ENCODE measurements at places on chromosomes 16 and 17.
A peak's percentile ranks its signal among the peaks of the same experiment; 100 is the strongest.

- peak; percentile 97 for DNase-seq
These were observed 2.7 kb downstream of the TOM1L1 start for GRCh38 chr17:54903375-54903774.

DNA sequence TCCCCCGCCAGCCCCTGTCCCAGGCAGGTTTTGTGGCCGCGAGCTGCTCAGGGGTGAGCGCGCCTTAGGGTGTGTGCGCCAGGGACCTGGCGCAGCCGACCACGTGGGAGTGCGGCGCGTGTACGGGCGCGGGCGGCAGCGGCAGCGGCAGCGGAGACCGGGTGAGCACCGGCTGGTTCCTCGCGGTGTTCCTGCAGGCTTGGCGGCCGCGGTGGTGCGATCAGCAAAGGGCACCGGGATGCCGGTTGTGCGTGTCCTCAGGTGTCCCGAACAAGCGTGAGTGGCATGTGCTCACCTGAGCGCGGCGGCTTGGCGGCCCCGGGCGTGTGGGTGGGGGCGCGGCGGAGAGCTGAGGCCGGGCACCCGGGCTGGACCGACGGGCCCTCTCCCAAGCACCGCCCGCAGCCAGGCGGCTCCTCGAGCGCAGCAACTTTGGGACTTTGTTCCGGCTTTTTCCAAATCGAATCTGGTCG, 381 bp upstream of the HSD11B2 start:
- no peak for DNase-seq

- DNase-seq, result no peak
These were observed 6.6 kb upstream of the PMP22 start for GRCh38 chr17:15271741-15272140.

DNA sequence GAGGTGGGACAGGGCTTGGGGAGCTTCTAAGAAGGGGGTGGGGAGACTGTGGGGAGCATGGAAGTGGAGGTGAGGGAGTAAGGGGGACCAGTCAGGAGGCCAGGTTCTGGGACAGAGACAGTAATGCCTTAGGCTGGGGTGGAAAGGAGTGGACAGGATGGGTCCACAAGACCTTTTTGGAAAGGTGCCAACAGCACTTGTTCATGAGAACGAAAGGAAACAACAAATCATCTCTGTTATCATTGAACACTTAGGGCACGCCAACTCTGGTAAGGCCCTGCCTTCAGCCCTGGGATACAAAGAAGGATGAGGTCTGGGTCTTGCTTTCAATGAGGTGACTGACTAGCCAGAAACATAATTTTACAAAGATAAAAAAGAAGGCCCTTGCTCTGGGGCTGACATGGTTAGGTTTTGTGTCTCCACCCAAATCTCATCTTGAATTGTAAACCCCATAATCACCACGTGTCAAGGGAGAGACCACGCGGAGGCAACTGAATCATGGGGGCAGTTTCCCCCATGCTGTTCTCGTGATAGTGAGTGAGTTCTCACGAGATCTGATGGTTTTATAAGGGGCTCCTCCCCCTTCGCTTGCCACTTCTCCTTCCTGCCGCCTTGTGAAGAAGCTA, 113.8 kb downstream of the SLC39A11 start:
- DNase-seq, result no peak

DNA sequence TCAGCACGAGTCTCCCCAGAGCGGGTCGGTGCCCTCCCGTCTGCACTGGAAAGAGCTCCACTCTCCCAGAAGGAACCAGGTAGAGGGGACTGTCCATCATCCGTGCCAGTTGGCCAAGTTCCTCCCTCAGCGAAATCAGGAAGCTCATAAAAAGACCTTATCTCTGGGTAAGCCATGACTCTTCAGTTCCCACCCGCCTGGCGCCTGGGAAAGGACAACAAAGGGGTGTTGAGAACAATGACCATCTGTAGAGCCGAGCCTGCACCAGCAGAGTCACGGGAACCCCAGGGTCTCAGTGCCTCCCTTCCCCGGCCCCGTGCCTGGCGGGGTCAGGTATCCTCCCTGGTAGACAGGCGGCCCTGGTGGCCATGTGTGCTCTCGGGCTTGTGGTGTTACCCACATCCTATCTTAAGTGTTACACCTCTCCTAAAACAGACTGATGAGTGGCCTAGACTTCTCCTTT, 190.7 kb downstream of the AXIN2 start:
- no peak for DNase-seq

DNA sequence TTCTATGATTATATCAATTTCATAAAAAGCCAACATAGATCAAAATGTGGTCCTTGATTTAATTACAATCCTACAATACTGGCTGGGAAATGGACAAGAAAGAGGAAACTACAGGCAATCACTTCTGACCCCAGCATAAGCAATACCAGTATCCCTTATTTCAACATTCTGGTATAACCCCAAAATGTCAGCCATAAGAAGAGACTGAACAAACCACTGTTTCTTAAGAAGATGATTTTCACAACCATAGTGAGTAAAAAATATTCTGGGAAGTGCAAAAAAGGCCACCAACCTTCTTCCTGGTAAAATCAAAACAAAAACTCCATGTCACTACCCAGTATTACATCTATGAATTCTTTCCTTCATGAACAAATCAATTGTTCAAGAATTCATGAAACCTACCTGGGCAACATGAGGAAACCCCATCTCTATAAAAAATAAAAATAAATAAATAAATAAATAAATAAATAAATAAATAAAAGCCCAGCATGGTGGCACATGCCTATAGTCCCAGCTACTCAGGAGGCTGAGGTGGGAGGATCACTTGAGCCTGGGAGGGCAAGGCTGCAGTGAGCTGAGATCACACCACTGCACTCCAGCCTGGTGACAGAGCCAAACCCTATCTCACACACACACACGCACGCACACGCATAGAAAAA, 7.5 kb downstream of the N4BP1 start:
- no peak for DNase-seq

DNA sequence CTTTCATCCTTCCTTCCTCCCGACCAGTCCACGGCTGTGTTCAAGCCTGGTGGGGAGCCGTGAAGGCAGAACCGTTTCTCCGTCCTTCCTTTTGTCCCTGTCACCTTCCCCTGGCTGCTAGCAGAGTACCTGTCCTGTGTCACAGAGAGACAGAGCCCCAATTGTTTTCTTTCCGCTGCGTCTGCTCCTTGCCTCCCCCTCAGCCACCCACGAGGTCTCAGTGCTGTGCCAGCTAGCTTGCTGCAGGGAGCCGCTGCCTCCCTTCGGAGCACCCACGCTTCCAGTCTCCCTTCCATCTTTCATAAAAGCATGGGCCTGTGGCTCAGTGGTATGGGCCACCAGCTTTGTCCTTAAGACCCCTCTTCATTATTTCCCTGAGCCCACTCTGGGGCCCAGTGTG, 62.2 kb downstream of the MPRIP start:
- no peak for DNase-seq

DNA sequence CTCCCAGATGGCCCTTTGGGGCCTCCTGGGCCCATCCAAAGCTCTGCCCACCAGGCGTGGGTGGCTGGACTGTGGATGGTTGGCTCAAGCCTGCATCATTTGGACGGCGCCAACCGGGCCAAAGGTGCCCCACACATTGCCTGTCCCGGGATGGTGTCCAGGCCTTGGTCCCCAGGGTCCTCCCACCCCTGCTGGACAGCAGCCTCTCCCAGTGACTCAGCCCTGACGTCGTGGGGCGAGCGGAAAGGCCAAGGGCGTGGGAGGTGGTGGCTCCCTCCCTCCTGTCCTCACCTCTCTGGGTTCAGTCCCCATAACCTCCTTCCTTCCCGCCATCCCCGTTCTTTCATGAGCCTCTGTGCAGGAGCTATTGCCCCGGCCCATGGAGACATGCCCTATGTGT, 42.1 kb upstream of the DLX4 start:
- DNase-seq, result no peak

GRCh38 chr16:2515180-2515851, 1.6 kb downstream of the ATP6V0C start:
- peak; percentile 12 for DNase-seq

DNA sequence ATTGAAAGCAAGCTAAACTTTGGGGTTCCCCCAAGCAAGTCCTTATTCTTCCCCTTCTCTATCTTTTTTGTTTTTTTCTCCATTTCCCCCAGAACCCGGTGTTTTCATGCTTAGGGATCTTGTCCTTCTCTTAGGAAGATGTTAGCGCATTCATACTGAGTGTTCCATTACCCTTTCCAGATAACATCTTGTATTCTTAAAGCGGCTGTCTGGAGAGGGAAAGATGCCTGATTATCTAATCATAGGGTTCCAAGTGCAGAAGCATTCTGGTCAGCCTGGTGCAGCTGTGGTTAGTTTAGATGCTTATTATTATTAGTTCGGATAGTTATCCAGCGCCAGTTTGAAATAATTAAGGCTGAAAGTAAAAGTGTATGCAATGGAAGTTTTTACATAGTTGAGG, 2.0 kb downstream of the TOM1L1 start:
- no peak for DNase-seq

GRCh38 chr17:17810895-17811248, 25.9 kb downstream of the SREBF1 start:
- DNase-seq, result no peak

DNA sequence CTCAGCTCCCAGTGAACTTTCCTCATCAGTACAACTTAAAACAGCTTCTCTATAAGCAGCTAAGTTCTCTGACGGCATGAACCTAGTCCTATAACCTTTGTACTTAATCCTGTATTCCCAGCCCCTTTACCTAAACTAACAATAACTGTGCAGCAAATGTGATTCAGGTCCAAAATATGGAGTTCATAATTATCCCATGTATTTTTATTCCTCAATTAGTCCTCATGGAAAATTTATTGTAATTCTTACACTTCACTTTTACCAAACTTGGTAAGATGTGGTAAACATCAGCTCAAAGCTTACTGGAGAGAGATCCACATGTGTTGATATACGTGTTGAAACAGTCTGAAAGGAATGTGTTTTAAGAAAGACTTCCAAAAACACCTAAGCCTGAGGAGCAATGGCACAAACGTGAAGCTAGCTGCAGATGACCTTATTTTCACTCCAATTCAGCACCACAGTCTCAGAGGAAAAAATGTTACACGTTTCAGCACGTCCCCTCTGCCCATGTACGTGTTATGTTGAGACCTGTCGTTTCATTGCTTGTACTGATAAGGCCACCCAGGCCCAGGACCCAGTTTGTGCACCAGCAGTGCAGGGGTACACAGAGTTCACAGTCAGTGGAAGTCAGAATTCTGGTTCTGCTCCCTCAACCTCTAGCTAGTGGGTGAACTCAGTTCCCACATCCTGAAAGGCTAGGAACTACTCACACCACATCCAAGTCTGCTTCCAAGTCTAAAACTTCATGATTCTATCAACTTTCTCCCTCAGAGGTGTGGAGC, 7.1 kb downstream of the USP31 start:
- DNase-seq, result peak; percentile 57

DNA sequence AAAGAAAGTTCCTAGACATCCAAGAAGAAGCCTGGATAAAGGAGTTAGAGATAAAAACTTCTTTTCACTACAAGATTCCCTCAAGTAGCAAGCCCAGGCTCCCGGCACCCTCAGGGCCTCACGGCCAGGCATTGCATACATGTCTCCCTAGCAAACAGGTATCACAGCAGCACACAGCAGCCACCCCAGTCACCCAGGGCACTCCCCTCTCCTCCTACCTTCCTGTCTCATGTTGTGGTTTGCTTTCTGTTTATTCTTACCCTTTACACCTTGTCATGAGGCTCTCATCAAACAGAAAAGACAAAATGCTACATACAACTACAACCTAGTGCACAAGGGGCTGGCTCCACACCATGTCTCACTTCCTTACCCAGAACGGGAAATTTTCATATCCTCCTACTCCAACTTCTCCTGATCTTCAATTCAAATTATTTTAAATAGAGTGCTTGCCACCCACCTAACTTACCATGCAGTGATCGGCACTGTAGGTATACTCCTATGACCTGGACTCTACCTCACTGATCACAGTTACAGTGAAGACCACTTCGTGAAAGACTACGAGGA, 42.7 kb downstream of the XPO6 start:
- no peak for DNase-seq

GRCh38 chr16:73530529-73530928, 482.6 kb upstream of the ZFHX3 start:
- no peak for DNase-seq

- no peak for DNase-seq
These were observed 232.2 kb upstream of the HS3ST3A1 start for GRCh38 chr17:13833921-13834320.

DNA sequence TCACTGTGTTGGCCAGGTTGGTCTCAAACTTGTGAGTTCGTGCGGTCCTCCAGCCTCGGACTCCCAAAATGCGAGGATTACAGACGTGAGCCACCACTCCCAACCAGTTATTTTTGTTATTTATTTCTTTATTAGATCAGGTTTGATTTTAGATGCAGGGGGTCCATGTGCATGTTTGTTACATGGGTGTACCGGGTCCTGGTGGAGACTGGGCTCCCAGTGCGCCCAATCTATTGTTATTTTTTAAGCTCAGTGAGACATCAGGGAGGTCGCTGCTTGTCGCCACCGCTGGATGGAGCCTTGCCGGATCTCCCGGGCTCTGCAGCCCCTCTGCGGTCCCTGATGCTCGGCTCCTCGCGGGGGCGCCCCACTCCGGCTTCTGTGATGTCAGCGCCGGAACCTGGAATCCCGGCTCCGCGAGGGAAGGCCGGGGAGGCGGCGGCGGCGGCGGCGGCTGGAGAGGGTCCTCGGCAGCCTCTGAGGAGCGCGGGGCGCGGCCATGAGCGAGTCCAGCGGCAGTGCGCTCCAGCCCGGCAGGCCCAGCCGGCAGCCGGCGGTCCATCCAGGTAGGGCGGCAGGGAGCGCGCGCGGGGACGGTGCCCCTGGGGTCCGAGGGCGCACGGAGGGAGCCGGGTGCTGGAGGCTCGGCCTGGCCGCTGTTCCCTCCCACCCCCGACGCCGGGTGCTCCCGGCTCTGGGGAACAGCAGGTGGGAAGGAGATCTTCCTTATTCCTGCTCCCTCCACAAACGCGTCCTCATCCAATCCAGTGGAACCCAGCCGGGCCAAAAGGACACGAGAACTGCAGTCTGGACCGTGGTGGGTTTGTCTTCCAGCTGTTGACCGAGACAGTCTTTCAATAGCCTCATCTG, at the start of gene TMC7:
Gene TMC7 (plus strand): TSS at position 370 of the 870 bp plus-strand sequence. CDS start 130 bp downstream, at position 500.
- peak; percentile 63 for DNase-seq

DNA sequence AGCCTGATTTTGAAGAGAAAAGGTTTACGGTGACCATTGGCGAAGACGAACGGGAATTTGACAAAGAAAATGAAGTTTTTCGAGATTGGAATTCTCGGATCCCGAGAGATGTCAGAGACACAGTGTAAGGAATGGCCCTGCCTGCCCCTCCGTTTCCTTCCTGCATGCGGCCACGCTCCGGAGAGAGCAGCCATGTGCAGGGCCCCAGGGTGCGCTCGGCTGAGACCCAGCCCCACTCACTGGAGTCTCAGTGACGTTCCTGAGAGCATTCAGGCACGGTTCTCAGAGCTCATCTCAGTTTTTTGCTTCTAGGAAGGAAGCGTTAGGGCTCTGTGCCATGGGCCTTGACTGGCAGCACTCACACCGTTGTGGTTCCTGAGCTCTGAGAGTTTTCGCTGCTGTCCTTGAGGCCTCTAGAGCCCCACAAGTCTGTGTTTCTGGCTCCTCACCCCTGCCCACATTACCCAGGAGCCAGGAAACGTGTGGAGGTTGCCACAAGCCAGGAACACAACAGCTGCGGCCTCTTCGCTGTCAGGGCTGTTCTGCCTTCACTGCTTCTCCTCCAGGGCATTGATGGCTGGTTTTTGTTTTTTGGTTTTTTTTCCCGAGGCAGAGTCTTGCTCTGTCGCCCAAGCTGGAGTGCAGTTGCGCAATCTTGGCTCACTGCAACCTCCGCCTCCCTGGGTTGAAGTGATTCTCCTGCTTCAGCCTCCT, 29.8 kb downstream of the ZC3H18 start:
- DNase-seq, result peak; percentile 11

GRCh38 chr17:29652976-29653375, 30.3 kb upstream of the CORO6 start:
- no peak for DNase-seq

All from renal cortical epithelial cell (primary cell).